ENCODE measurements at places on chromosomes 12 and 14. TPM values are rescaled to one million over a fixed set of nuclear protein-coding genes. Genes with fewer than 3 reads are reported as not detected.

AMIGO2 gene
- 10.8 TPM for total RNA-seq

TMPRSS12 gene
- total RNA-seq, result not detected

RIMBP2 gene
- total RNA-seq, result not detected

NXPH4 gene
- 49.1 TPM for total RNA-seq

SERPINA9 gene
- not detected for total RNA-seq

SLC22A17 gene
- 31.1 TPM for total RNA-seq

ASCL1 gene
- total RNA-seq, result not detected

CFAP54 gene
- 1.8 TPM for total RNA-seq

CACNA2D4 gene
- total RNA-seq, result 1.5 TPM

BICDL1 gene
- total RNA-seq, result not detected

CFAP73 gene
- total RNA-seq, result not detected

PTPRO gene
- total RNA-seq, result 2.2 TPM

TTC8 gene
- 24.4 TPM for total RNA-seq

LAG3 gene
- not detected for total RNA-seq

ETFBKMT gene
- total RNA-seq, result 3.3 TPM

TAOK3 gene
- 34.1 TPM for total RNA-seq

ENO2 gene
- total RNA-seq, result 183 TPM

LRIG3 gene
- 29.3 TPM for total RNA-seq

ENDOU gene
- total RNA-seq, result 0.40 TPM

GLS2 gene
- total RNA-seq, result 0.13 TPM

GALNT4 gene
- 10.7 TPM for total RNA-seq

SLC8B1 gene
- 18.4 TPM for total RNA-seq

HCAR1 gene
- 0.17 TPM for total RNA-seq

PTGER2 gene
- 8.2 TPM for total RNA-seq

PTPRR gene
- total RNA-seq, result 0.78 TPM

KIF5A gene
- total RNA-seq, result 2.1 TPM

MYH7 gene
- not detected for total RNA-seq

ABCC9 gene
- total RNA-seq, result 46.0 TPM

TEX22 gene
- total RNA-seq, result 0.17 TPM

CISTR gene
- total RNA-seq, result not detected

SMARCD1 gene
- 37.6 TPM for total RNA-seq

CCDC38 gene
- total RNA-seq, result not detected

Data from smooth muscle cell of the pulmonary artery (primary cell).